ENCODE measurements at places on chromosomes 7 and 10.

- no peak for DNase-seq
Observed at GRCh38 chr10:3887404-3887803, 102.4 kb upstream of the KLF6 start.

DNA sequence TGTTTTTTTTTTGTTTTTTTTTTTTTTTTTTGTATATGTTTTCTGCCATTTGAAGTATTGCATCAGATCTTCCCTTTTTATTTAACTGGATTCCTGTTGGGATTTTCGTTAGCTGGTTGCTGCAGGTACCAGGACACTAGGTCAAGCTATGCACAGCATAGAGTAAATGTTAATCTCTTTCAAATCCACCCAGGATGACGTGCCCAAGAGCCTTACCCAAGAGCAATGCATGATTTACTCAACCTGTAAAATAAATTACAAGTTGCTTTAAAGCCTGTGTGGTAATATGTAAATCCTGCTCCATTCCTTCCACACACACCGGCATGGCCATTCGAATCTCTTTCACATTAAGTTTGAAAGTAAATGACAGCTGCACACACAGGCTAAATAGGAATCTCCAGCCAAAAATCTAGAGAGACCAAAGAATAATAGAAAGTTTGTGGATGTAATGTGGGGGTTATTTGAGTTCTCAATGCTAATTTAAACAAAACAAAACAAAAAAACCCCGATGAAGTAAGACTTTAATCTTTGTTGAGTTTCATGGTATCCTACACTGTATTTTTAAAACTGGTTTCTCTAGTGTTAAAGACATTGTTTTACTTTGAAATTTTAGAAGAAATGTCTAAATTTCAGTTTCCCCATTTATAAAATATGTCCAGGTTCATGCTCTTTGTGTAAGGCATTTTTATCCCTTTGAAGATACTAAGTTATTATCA lies 167.9 kb downstream of the FRMD4A start:
- no peak for DNase-seq

GRCh38 chr7:117227091-117227490 lies 95.8 kb downstream of the WNT2 start:
- peak; percentile 74 for DNase-seq

- DNase-seq: peak; percentile 80
Observed at GRCh38 chr7:28096713-28097112, 83.9 kb downstream of the JAZF1 start.

DNA sequence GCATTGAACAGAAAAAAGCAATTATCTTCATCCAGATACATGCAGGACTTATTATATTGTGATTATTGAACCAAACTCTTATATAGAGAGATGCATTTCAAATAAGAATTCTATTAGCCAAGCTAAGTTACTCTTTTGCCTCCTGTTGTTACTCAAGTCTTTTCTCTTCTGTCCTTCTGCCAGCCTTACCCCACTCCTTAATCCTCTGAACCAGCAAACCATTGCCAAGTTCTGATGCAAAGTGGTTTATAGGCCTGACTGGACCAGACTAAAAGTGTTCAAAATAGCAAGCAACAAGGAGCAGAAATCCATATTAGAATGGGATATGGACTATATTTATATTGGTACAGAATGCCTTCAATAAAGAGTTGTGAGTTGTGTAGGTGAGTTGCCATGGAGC lies 2.2 kb upstream of the SLC26A4 start:
- DNase-seq: no peak

- DNase-seq: peak; percentile 59
Observed at GRCh38 chr10:129210876-129211275, 256.2 kb upstream of the MGMT start.

DNA sequence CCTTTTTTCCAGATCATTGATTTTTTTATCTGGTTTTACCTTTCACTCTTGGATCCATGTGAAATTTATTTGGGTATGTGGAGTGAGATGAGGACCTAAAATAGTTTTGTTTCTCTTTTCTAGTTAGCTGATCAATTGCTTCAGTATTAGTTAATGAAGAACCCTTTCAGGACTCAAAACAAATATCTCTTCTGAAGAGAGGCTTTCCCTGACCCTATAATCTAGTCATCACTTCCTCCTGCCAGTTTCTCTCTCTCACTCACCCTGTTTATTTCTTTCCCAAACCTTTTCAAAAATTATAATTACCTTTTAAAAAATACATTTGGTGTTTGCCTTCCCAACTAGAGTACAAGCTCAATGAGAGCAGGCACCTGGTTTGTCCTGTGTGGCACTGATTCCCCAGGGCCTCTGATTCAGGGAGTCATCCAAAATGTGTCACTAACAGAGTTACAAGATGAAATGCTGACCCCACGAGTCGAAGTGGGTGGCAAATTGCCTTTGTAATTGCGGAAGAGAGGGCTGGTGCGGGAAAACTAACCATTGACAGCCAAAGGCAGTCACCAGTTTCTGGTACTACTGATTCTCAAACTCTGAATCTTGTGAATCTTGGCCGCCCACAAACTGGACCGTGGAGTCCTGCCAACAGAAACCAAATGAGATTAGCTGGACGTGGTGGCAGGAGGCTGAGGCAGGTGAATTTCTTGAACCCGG lies 2.4 kb downstream of the TMEM140 start:
- DNase-seq: no peak

- no peak for DNase-seq
Observed at GRCh38 chr7:70459546-70459945, 672.4 kb upstream of the GALNT17 start.

DNA sequence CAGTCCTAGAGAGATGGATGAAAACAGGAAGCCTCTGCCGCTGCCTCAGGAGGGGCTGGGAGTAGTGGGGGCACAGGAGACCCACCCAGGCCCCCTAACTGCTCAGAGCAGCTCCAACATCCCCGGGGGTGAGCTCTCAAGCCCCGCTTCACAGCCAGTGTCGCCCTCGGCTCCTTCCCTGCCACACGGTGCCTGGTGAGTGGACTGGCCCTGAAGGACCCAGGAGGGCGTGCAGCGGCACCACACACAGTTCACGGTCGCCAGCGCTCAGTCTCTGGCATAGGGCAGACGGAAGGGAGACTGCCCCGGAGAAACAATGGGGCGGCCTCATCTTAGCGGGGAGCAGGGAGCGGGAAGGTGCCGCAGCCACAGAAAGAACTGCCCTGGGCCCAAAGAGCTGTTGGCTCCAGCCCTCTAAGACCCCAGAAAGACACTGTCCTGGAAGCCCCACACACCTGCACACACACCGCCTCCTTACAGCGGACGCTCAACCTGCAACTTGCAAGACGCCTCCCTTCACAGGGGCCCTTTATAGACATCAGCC lies 1.2 kb downstream of the CLDN15 start:
- no peak for DNase-seq

DNA sequence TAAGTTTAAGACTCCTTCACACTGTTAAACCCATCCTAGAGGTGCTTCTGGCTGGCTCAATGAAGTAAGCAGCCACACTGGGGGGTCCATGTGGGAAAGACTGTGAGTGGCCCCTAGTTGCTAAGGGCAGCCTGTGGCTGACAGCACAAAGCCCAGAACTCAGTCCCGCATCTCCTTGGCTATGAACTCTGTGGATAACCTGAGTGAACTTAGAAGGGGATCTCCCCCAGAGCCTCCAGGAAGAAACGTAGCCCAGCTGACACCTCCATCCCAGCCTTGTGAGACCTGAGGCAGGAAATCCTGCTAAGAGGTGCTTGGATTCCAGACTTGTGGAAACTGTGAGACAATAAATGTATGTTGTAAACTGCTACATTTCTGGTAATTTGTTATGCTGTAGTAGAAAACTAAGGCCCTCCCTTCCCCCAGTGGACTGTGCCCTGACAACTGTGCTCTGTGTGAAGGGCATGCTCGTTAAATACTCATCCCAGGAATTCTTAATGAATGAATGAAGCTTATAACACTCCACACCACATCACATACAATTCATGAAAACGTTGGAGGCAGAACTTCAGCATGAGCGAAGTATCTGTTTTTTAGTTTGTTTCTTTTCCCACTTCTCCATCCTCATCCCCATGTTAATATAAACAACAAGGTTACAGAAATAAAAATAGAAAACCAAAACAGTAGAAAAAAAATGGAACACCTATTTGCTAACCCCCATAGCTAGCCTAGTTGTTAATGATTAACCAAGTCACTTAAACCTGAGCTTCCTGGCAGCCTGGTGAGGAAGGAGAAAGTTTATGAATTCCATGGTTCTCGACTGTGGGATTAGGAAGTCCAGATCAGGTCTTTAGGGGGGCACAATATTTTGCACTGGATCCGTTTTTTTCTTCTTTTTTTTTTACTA lies 36.8 kb upstream of the AOAH start:
- DNase-seq: no peak

DNA sequence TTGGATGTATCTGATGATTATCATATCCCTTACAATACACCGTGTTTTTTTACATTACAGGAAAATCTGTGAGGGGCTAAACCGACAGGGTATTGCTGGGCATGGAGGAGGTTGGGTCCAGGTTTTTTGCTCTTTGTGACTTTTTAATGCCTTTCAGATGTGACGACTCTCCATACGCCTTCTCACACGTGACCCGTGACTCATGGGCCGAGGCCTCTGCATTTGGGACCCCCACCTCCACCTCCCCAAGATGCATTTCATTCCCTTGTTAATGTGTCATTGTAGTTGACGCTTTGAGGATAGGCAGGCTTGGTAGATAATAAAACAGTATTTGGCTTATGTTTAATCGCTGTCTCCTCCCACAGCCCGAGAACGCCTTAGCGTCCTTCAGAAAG lies 95.3 kb downstream of the CUX1 start:
- no peak for DNase-seq

DNA sequence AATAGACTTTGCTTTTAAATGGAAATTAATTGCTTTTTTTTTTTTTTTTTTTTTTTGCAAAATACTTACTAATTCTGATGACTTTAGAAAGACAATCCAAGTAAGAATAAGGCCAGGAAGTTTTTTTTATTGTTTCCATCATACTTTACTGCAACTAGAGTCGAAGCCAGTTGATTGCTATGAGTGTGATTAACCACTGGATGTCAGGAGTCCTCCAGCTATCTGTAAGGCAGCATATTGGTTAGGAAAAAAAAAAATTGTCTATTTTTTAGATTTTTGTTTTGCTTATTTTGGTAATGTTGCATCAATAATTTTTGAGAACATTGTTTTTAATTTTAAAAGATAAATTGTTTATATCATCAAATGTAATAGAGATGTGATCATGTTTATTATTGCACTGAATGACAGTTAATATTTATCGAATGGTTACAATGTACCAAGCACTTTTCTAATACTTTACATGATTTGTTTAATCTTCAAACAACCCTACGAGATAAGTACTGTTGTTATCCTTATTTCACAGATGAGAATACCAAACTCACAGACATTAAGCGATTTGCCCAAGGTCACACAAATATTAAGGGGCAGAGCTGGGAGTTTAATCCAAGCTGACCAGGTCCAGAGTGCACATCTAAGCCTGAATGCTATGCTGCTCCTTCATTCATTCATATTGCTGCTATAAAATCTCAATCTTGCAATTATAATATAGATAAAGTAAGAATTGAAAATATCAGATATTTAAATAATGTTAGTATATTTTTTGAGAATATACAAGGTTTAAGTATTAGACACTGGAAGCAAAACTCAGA lies 19.9 kb upstream of the LMOD2 start:
- peak; percentile 56 for DNase-seq

DNA sequence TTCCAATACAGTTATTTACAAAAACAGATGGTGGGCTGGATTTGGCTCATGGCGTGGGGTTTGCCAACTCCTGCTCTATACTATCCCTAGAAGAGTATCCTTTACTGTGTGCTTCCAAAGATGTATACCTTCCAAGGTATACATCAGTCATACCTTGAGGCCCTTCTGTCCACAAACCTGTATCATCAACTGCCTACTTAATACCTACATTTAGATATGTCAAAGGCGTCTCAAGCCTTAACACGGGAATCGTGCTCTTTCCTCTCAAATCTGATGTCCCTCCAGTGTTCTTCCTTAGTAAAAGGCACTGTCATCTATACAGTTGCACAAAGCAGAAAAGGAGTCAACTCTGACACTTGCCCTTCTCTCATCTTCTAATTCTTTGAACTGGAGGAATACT lies 36.9 kb downstream of the NAMPT start:
- DNase-seq: no peak

DNA sequence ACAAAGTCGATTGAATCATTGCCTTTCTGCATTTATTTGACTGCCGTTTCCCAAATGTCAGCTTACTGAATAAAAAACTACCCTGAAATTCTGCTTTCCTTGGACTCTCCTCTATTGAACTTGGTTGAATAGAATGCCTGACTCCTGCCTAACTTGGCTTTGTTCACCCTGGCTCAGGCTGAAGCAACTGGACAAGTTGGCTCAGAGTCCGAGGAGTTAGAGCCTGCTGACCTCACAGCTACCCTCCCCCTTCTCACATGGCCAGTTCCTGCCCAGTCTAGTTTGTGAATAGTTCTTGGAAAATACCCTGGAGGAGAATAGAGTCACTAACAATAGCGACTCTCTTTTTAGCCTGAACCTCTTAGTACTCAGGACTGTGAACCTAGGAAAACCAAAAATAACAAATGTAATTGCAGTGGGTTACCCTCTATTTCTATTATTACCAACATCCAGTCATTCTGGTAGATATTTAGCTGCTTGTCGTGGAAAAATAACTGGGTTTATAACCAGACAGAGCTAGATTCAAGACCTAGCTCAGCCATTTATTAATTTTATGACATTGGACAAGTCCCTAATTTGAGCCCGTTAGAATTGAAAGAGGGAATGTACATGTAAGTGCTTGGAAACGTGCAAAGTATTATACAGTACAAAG lies 17.3 kb upstream of the NRBF2 start:
- no peak for DNase-seq

DNA sequence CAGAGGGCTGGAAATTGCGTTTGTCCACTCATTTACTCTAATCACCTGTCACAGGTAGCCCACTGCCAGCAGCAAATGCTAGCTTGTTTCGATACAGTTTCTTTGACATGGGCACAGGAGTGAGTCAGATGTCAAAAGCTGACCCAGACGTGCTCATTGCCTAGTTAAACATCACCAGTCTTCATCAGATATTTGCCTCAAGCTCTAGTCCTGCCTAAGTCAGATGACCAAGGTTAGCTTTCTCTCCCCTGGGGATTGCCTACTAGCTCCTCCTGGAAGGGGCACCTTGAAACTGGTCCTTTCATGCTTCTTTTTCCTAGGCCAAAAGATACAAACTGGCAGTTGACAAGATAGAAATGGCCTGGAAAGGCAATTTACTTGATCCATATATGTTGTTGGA lies 35.2 kb downstream of the GPAM start:
- DNase-seq: no peak

DNA sequence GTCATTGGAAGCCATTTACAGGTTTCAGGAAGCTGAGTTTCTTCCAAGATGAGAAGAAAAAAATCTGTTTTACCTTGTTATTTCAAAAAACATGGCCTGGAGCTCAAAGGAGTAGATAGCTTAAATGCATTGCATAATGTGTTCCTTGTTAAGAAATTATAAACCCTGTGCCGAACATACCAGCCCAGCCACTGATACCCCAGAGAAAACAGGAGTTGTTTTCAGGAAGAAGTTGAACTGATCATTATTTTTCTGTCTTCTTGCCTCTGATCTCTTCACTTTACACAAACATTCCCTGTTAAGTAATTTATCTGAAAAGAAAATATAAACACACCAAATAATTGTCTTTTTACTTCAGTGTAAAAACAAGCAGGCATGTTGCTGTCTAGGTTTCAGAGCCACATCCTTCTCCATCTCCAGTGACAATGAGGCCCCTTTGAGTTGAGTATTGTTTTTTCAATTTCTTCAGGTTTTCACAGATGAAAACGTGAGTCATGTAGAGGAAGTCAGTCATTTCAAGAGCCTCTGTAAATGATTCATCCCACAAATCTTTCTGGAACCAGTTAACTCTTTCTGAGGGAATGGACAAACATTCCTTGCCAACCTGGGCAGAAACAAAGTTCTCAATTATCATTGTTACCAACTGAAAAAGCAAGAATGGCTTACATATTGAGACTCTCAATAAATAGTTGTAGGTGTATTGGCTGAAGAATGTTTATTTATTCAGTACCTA lies 244.2 kb downstream of the IPMK start:
- DNase-seq: no peak
